ENCODE measurements at places on chromosomes 5 and 9.

- peak; percentile 1 for DNase-seq
Observed at GRCh38 chr5:994821-995220, 13.8 kb upstream of the NKD2 start.

DNA sequence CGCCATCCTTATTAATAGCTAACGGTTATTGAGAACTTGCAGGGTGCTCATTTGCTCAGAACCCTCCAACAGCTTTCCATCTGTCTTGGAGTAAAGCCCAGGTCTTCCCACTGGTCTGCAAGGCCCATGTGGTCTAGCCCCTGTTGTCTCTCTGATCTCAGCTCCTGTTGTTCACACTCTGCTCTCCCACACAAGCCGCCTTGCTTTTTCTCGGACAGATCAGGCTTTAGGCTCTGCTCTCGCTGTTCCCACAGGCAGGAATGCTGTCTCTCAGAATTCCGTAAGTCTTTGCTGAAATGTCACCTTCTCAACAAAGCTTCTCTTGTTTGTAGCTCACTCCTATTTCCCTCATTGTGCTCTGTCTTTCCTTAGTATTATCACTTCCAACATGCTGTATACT, 34.3 kb downstream of the GPR107 start:
- DNase-seq = no peak

GRCh38 chr9:134136996-134137299, 1.1 kb downstream of the WDR5 start:
- DNase-seq = no peak

DNA sequence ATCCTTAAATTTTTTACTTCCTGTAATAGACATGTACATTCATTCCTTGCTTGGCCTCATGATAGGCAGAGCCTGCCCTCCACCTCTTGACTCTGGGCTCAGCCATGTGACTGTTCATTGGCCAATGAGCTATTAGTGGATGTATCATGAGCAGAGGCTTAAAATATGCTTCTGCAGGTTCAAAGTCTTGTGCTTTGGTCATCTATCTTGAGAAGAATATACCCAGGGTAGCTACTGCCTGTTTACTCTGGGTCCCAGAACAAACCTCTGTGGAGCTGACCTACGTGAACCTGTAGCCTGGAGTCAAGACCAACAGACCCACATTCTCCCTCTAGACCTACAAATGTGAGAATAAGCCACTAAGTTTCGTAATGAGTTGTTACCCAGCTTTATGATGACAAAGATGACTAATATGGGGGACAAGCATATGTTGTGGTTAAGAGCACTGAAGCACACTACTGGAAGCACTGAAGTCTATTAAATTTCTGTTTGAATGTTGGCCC, 244.4 kb downstream of the MAST4 start:
- DNase-seq = no peak

DNA sequence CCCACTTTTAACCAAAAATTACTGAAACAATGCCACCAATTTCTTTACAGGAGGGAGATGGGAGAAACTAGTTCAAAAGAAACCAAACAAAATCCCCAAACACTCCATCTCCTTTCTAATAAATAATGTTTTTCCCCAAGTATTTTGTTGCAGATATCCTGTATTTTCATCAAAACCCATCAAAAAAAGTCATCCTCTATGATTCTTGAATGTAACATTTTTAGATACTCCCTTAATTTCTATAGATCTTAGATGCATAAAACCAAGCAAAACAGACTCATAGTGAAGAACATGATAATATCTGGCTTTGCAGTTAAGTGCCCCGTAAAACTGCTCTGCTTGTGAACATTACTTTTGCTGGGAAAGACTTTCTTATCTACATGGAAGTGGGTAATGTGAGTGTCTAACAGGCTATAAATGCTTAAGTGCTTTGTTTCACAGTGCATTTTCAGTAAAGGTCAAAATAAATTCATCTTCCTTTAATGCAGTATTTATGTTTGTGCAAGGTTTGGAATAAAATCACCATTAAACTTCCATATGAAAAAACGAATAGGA, 77.3 kb upstream of the TBCA start:
- no peak for DNase-seq

- DNase-seq = no peak
Observed at GRCh38 chr9:86481466-86481865, 127.3 kb upstream of the TUT7 start.

All from Daoy (cell line).